Ovary (tissue), 10 donors: ENCODE measurements at places on chromosomes 5 and 9. TPM values are rescaled to one million over a fixed set of nuclear protein-coding genes. Genes with fewer than 3 reads are reported as not detected.

The WDR31 gene
- 4.2 TPM for total RNA-seq

The TAS2R1 gene
- total RNA-seq = not detected

The GAS1 gene
- total RNA-seq = 251 TPM

The FOXI1 gene
- total RNA-seq = not detected

The SLC1A3 gene
- 33.3 TPM for total RNA-seq

The PCAT7 gene
- total RNA-seq = not detected

The KCNIP1 gene
- 0.42 TPM for total RNA-seq

DNA sequence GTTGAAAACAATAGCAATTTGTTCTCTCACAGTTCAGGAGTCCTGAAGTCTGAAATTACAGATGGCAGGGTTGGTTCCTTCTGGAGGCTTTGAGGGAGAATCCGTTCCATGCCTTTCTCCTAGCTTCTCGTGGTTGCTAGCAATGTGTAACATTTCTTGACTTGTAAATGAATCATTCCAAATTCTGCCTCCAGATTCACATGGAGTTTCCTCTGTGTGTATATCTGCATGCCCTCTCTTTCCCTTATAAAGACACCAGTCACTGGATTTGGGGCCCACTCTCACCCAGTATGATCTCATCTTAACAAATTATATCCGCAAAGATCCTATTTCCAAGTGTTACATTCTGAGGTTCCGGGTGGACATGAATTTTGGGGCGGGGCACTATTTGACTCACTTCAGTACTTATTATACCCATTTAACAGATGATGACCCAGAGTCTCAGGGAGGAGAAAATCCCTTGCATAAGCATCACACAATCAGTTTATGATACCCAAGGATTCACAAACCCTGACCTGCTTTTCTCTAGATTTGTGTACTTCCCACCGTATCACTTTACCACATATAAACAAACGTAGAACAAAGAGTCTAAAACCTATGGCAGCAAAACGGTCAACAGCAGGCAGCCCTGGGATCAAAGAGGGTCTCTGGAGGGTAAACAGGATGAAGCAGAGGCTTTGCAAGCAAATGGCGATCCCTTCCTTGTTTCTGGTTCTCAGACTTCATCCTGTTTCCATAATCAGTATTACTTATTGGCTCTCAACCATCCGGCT, 93.7 kb downstream of the C9orf152 start:
- no peaks in the 10 kb centered on the region for H3K27me3 ChIP-seq
- DNase-seq = no peak
- H3K4me3 ChIP-seq = no peak overlapping the region
- no peaks in the 10 kb centered on the region for H3K36me3 ChIP-seq
- peaks cover 6% of the 10 kb centered on the region for H3K4me1 ChIP-seq

DNA sequence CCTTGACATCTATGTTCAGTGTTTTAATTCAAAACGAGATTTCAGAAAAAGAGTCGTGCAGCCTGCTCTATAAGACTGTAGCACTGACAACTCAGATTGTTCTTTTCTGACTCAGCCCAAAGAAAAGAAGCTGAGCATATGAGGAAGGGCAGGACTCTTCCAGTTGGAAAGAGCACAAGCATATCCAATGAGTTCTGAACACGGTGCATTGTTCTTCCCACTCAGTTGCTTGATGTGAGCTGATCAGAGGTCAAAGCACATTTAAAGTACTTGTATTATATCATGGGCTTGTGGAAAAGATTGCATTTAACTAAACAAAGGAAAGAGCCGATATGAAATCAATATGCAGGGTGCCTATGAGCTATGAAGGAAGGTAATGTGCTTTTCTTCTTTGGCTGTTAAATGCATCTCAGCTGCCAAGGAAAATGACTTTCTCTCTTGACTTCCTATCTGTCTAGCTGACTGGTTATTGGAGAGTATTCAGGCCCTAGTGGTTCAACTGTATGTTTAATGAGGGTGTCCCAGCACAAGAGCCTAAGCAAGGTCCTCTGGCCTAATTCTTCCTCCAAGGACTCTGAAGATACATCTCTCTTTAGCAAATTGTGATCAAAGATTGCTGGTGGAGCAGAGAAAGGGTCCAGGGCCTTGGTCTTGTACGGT, 226.6 kb upstream of the PPP1R2B start:
- H3K27ac ChIP-seq = no peak overlapping the region
- no peaks in the 10 kb centered on the region for H3K36me3 ChIP-seq
- no peaks in the 10 kb centered on the region for H3K27me3 ChIP-seq
- H3K4me1 ChIP-seq = no peaks in the 10 kb centered on the region

DNA sequence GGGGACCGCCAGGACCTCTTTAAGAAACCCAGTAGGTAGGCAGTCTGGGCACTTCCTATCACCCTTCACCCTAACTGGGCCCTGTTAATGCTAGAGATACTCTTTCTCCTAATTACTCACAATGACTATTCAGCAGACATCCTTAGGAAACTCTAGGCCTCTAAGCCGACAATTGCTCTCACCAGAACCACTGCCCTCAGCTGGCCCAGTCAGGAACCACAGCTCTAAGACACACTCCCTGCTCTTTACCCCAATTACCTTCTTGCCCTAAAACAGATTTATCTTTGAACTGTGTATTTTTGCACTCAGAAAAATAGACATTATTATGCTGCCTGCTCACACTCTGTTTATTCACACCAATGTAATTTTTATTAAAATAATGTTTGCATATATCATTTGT, 432.6 kb upstream of the SLC30A5 start:
- no peaks in the 10 kb centered on the region for H3K4me1 ChIP-seq
- no peak for DNase-seq
- H3K27me3 ChIP-seq = no peaks in the 10 kb centered on the region
- no peak overlapping the region for H3K4me3 ChIP-seq
- H3K27ac ChIP-seq = no peak overlapping the region
- no peaks in the 10 kb centered on the region for H3K36me3 ChIP-seq

- no peak overlapping the region for H3K27ac ChIP-seq
- H3K4me1 ChIP-seq = no peaks in the 10 kb centered on the region
- no peaks in the 10 kb centered on the region for H3K27me3 ChIP-seq
- no peak overlapping the region for H3K4me3 ChIP-seq
- H3K36me3 ChIP-seq = no peaks in the 10 kb centered on the region
These were observed 79.2 kb downstream of the DMRT2 start for GRCh38 chr9:1129382-1129781.

GRCh38 chr5:172064358-172064757, 57.9 kb upstream of the FBXW11 start:
- no peak overlapping the region for H3K27ac ChIP-seq
- no peaks in the 10 kb centered on the region for H3K36me3 ChIP-seq
- H3K4me3 ChIP-seq = no peak overlapping the region
- H3K4me1 ChIP-seq = no peaks in the 10 kb centered on the region
- DNase-seq = no peak

- H3K4me3 ChIP-seq = no peak overlapping the region
- H3K4me1 ChIP-seq = no peaks in the 10 kb centered on the region
- DNase-seq = no peak
- H3K27ac ChIP-seq = no peak overlapping the region
These were observed 131.4 kb downstream of the OXCT1 start for GRCh38 chr5:41738710-41739354.

DNA sequence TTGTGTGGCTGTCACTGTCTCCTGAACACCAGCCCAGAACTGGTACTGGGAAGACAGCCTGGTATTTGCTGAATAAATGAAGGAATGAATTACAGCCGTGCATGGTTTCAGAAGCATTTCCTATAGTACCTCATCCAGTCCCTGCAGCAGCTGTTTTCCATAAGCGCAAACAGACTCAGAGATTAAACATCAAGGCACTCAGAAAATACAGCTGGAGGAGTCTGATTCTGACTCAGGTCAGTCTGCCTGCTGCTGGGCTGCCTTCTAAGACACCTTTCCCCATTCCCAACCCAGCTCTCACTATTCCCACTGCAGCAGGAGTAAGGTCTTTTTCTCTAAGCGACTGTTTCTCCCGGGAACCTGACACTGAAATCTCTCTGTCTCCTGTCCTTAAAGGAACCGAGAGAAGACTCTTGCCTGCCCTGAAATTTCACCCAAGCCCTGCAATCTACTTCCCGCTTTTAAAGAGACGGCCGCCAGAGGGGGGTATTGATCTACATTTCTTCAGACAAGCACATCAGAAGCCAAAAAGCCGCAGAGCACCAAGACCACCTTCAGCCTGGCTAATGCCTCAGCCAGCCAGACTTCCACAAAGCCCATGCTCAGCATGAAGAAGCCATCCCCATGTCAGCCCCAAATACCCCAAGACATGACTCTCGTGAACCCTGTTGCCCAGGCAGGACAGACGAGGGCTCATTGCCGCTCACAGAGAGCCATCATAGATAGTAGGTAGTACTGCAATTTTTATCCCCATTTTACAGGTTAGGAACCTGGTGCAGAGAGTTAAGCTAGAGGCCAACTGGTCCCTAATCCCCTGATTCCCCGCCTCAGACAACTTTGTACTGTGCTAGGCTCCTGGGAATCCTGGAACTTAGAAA, 5.4 kb upstream of the FOXI1 start:
- no peaks in the 10 kb centered on the region for H3K36me3 ChIP-seq
- H3K4me1 ChIP-seq = peaks cover 1% of the 10 kb centered on the region
- H3K27ac ChIP-seq = no peak overlapping the region
- H3K27me3 ChIP-seq = no peaks in the 10 kb centered on the region

GRCh38 chr9:87406543-87407166, 91.0 kb upstream of the DAPK1 start:
- H3K36me3 ChIP-seq = no peaks in the 10 kb centered on the region
- no peak for DNase-seq
- no peak overlapping the region for H3K27ac ChIP-seq
- peaks cover 6% of the 10 kb centered on the region for H3K4me1 ChIP-seq

GRCh38 chr9:89606624-89607311, 2.0 kb downstream of the GADD45G start:
- no peaks in the 10 kb centered on the region for H3K36me3 ChIP-seq
- peaks cover 6% of the 10 kb centered on the region for H3K4me1 ChIP-seq
- peak overlapping the region; percentile 74 for H3K4me3 ChIP-seq

GRCh38 chr5:117177302-117177701, 602.7 kb upstream of the SEMA6A start:
- DNase-seq = no peak
- no peaks in the 10 kb centered on the region for H3K36me3 ChIP-seq
- H3K4me1 ChIP-seq = no peaks in the 10 kb centered on the region
- H3K27ac ChIP-seq = no peak overlapping the region
- H3K4me3 ChIP-seq = no peak overlapping the region

GRCh38 chr5:124394700-124395245, 351.7 kb downstream of the ZNF608 start:
- no peaks in the 10 kb centered on the region for H3K4me1 ChIP-seq
- no peak overlapping the region for H3K27ac ChIP-seq
- H3K27me3 ChIP-seq = no peaks in the 10 kb centered on the region
- DNase-seq = no peak

DNA sequence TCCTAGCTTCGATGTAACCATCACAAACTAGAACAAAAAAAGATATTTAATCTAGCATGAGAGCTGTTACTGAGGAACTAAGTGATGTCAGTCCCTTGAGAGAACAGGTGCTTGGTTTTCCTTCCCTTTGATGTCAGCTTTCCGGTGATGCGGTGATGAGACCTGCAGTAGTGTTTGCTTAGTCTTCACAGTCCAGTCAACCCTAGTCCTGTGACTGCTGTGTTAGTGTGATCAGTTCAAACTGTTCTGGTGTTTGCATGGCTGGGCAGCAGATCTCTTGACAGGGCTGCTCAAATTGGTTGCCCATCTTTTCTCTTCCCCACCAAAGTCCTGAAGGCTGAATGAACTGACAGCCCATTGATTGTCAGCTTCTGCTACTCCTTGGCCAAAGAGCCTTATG, 608.6 kb upstream of the DAB2 start:
- no peak overlapping the region for H3K4me3 ChIP-seq
- no peaks in the 10 kb centered on the region for H3K36me3 ChIP-seq
- no peaks in the 10 kb centered on the region for H3K4me1 ChIP-seq
- no peaks in the 10 kb centered on the region for H3K27me3 ChIP-seq
- H3K27ac ChIP-seq = no peak overlapping the region

DNA sequence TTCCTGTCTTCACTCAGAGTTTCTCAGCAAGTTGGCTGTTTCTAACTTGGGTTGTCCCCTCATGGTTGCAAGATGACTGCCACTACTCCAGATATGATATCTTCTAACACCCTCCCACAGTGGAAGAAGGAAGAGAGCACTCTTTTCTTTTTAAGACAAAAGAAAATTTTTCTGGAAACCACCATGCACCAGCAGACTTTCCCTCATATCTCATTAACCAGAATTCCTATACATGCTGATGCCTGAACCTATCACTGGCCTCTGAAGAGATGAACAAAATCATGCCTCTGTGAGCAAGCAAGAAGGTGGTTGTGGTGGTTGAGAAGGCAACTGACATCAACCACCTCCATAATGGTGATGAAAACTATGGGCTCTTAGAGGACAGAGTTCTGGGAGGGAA, 56.8 kb downstream of the FEM1C start:
- no peak overlapping the region for H3K4me3 ChIP-seq
- no peak for DNase-seq
- H3K27ac ChIP-seq = no peak overlapping the region
- no peaks in the 10 kb centered on the region for H3K36me3 ChIP-seq
- H3K4me1 ChIP-seq = no peaks in the 10 kb centered on the region

DNA sequence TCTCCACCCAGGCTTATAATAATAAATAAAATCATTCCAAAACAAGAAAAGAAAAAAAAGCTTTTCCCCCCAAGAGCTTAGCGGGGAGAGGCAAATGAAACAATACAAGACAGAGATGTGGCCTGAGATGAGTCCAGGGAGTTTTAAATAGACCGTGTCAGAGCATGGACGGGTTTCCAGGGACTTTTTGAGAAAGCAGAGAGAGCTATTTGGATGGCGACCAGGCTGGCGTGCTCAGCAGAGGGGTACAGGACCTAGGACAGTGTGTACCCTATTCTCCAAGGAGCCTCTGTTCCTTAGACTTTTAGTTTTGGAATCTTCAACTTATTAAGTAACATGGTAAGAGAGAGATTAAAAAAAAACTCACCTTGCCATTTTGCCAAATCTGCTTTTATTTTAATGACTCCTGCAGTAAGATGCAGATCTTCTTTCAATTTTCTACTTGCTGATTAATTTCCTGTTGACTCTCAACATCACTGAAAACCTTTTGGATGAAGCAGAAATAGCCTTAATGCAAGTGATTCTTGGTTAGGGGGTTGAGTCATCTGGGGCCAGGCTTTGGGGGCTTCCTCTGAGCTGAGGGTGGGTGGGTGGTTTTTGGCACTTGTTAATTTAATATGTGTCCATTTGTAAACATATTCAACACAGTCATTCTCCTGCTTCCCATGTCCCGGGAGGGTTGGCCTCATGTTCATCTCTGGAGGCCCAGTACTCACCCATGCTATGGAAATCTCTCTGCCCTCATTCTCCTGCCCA, 49.6 kb upstream of the OSMR start:
- H3K4me1 ChIP-seq = peaks cover 2% of the 10 kb centered on the region
- no peaks in the 10 kb centered on the region for H3K36me3 ChIP-seq
- H3K27me3 ChIP-seq = no peaks in the 10 kb centered on the region
- no peak overlapping the region for H3K4me3 ChIP-seq

DNA sequence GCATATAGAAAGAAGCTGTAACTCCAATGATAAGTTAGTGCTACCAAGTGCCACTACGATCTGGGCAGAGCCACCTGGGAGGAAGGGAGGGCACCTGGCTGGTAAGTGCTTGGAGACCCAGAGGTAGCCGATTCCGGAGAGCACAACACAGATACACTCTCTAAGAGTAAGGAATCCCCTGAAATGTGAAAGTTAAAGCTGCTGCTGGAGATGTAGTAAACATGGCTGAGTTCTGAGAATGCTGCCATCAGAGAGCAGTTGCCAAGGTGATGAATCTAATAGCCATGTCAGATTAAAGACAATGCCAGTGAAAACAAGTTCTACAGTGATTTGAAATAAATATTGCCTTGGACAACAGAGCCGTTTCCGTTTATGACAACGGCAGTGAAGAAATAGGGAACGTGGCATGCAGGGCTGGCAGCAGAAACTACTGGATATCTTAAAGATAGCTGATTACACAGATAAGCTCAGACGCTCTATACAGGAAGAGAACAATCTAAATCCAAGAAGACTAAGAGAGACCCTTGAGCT, 561.2 kb upstream of the C9orf72 start:
- no peak overlapping the region for H3K4me3 ChIP-seq
- no peaks in the 10 kb centered on the region for H3K36me3 ChIP-seq
- H3K27me3 ChIP-seq = no peaks in the 10 kb centered on the region
- DNase-seq = no peak
